ENCODE measurements at places on chromosomes 5 and 9.
A peak's percentile ranks its signal among the peaks of the same experiment; 100 is the strongest.

- DNase-seq, result no peak
These were observed 298.2 kb downstream of the CD180 start for GRCh38 chr5:66898241-66898995.

DNA sequence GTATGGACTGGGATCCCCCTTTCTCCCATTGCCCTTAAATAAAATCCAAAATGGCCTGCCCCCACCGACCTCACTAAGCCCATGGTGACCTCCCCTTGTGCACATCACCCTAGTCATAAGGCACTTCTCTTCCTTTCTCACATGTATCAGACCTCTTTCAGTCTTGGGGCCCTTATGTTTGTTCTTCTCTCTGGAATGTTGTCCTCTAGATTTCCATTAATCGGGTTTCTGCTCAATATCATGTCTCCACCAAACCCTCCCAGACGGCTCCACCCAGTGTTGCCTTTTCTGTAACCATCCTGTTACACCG is 196.3 kb downstream of the ERCC6L2 start:
- DNase-seq, result no peak

DNA sequence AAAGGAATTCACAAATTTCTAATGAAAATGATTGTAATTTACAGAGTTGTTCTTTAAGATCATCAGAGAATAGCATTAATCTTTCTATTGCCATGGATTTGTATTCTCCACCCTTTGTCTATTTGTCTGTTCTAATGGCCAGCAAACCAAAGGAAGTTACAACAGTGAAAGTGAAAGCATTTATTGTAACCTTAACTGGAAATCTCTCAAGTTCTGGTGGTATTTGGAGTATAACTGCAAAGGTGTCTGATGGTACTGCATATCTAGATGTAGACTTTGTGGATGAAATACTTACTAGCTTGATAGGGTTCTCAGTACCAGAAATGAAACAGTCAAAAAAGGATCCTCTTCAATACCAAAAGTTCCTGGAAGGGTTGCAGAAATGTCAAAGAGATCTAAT is 21.7 kb downstream of the RMI1 start:
- peak; percentile 24 for DNase-seq

GRCh38 chr5:9370256-9370655 is 175.6 kb downstream of the SEMA5A start:
- no peak for DNase-seq

DNA sequence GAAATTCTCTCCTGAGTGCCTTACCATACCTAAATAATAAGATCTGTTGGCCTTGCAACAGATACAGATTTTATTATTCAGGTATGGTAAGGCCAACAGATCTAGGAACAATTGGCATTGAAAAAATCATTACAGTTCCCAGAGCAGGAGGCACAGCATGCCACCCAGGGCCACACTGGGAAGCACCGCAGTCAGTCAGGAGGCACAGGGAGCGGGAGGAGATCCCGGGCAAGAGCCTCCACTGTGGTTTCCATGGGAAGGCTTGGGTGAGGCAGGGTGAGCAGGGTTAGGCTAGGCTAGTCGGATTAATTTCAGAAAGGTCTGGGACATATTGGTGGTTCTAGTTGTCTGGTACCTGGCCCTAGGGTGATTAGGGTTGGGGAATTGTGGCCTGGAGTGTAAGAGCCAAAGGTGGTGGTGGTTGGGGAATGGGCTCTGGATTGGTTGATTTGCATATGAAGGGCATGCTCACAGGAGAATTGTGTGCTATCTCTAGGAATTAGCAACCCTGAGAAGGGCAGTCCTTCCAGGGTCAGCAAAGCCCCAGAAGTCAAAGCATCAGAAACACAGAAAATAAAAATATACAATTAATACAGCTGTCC is 111.4 kb downstream of the PDE8B start:
- DNase-seq, result no peak

DNA sequence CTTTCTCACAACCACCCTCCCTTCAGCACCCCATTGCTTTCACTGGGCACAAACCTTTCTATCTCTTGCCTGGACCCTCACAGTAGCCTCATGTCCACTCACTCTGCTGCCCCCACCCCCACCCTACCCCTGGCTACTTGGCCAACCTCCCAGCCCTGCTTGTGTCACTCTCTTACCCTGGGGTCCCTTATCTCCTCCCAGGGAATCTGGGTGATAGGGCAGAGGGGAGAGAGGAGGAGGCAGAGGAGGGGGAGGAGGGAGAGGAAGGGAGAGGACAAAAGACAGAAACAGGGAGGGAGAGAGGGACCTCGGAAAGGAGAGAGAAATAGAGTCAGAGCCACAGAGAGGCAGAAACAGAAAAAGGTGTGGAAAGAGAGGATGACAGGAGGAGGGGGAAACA is 25.0 kb upstream of the KIF12 start:
- no peak for DNase-seq

DNA sequence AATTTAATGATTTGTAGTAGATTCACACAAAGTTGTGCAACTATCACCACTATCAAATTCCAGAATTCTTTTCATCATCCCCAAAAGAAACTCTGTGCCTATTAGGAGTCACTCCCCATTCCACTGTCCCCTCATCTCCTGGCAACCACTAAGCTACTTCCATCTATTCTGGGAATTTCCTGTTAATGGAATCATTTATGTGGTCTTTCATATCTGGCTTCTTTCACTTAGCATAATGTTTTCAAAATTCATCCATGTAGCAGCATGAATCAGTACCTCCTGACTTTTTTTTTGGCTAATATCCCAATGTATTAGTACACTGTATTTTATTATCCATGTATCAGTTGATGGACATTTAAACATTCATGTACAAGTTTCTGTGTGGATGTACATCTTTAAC is 157.6 kb downstream of the TTC39B start:
- DNase-seq, result no peak

GRCh38 chr5:107047048-107047447 is 623.7 kb downstream of the EFNA5 start:
- DNase-seq, result no peak

- no peak for DNase-seq
These were observed 54.8 kb upstream of the PCSK1 start for GRCh38 chr5:96487859-96488258.

DNA sequence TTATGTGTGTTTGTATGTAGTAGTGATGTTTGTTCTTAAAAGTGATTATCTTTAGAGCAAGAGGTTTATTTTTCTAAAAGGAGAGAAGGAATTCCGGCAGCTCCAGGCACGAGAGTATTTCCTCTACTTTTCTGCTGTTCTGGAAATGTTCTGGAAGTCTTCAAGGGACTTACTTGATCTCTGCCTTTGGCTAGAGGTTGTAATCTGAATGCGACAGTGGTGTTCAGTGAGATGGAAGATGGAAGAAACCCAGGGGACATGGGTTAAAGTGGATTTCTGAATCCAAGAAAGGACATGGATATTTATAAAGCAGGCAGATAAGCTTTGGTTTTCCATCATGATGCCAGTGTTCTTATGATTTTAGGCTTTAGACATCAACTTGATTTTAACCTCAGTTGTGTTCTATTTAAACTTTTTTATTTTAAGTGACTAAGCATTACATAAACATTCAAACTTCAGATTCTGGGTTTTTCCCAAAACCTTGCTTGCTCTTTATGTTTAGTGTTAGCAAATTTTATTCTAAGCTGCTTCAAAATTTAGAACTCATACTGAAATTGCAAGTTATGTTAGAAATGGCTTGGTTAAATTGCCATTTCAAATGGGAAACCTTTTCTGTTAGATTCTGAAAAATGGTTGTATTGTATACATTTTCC is 3.6 kb downstream of the GPR21 start:
- DNase-seq, result no peak

DNA sequence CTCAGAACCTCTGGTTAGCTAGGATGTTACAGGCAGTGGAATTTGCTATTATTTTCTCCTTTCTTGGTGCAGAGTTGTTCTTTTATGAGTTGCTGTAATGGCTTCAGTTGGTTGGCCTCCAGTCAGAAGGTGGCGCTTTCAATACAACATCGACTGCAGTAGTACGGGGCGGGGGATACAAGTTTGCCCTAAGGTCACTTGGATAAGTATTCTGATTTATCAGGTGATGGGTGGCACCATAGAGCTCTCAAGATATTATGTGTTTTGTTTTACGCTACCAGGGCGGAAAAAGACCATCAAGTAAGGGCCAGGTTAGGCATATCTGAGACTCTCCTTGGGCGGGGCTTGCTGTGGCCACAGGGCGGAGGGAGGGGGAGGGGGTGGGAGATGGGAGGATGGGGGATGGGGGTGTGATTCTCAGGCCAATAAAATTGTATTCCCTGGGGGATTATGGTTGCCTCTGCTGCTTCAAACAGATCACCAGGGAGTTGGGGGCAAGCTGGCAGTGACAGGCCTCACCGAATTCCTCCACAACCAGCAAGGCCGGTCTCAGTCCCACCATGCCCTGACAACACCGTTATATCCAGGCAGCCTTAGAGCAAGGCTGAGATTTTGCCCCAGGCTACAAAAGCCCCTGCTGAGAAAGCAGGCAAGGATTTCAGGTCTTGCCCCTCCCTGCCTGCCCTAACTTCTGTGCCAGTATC is 15.9 kb upstream of the RNF38 start:
- no peak for DNase-seq
